Cortex of kidney (tissue), 1 donor: ENCODE measurements at places on chromosomes 2 and 18.

DNA sequence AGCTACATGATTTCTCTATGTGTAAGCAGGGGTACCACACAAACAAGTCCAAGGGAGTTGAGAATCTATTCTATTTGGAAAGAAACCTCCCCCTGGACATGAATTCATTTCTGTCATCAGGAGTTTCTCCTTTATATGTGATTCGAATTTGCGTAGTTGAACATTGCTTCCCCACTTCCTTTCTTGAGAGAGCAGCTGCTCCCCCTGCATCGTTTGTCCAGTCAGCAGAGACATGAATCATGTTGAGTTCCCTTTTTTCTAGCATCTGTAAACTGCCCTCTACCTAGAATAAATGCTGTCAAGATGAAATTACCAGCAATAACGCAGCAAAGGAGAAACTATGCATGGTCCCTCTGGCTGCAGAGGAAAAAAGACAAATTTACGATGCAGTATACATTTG lies 73.8 kb downstream of the KIF5C start:
- DNase-seq: no peak

- DNase-seq: no peak
These were observed 140.9 kb downstream of the CAPN13 start for GRCh38 chr2:30666266-30666874.

DNA sequence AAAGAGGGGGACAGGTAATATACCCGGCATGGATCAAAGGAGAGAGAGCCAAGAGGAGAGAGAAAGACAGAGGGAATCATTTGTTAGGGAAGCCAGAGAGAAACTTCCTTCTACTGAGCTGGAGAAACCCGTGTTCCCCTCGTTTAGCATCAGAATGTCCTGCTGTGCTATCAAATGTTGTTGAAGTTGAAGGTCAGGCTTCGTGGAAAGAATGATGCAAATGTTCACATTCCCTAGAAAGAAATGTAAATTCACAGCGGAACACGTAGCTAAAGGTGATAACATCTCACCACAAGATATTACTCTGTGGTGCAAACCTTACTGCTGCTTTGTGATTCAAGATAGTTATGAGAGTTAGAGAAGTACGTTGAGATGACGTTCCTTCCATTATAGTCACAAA lies 258.1 kb downstream of the LNPK start:
- no peak for DNase-seq

GRCh38 chr18:32461709-32462272 lies 8.9 kb downstream of the GAREM1 start:
- no peak for DNase-seq

DNA sequence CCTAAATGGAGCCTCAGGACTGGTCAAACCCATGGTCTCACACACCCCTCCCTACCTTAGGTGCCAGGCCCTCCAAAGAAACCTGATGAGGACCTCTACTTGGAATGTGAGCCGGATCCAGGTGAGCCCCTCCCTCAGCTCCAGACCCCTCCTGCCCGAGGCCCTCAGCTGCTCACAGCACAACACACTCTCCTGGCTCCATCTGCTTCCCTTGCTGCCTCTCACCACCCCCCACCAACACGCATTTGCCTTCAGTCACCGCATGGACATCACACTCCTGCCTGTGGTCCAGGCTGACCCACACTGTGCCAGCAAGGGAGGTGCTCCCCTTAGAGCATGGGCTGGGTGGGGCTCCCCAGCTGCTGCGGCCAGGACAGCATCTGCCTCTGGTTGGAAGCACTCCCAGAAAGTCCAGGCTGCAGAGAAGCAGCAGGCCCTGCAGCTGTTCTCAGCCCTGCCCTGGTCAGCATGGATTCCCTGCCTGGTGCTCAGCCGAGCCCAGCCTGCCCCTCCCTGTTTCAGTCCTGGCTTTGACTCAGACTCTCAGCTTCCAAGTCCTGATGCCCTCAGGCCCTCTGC lies 15.1 kb downstream of the SH2D6 start:
- no peak for DNase-seq
